Cerebellum (tissue), 4 donors: ENCODE measurements at places on chromosomes 7 and 10. TPM values are rescaled to one million over a fixed set of nuclear protein-coding genes. Genes with fewer than 3 reads are reported as not detected.

Gene AOC1
- total RNA-seq, result 0.09 TPM

Gene MACC1
- total RNA-seq, result 0.18 TPM

Gene PDE1C
- 122 TPM for total RNA-seq

Gene AGR2
- 1.9 TPM for total RNA-seq

Gene ZC3HAV1L
- 19.5 TPM for total RNA-seq

Gene EFCAB10
- total RNA-seq, result 2.1 TPM
